NCI-H1105 treated with DMSO at 0.1 percent for 48 hours (cell line): ENCODE measurements at places on chromosomes 11 and 22.
A peak's percentile ranks its signal among the peaks of the same experiment; 100 is the strongest.

DNA sequence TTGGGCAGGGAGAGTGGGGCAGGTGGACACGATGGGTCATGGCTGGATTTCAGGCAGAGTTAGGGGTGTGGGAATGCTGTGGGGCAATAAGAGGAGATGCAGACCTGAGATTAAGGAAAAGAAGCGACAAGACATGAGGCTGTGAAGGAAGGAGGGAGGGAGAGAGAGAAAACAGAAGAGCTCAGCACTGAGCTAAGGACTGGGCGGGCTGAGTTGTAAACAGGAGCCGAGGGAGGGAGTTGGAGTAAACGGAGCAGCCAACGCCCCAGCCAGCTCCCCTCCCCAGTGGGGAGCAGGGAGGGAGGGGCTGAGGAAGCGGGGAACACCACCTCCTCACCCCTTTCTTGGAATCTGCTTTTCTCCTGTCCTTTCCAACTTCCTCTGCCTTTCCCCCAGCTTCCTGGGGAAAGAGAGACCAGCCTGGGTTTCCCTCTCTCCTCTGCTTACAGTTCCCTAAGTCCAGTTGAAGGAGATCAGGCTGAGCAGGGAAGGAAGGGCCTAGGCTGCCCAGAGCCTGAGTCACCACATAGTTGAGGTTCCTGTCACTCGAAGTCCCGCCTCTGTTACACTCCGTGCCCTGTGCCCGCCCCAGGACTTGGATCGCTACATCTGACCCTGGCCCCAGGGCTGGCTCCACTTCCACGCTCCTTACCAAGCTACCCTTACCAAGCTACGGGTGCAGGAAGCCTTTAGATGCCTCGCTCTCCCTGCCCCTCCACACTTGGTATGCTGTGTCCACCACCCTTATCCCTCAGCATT is 6.7 kb upstream of the AHNAK start:
- no peak for DNase-seq

DNA sequence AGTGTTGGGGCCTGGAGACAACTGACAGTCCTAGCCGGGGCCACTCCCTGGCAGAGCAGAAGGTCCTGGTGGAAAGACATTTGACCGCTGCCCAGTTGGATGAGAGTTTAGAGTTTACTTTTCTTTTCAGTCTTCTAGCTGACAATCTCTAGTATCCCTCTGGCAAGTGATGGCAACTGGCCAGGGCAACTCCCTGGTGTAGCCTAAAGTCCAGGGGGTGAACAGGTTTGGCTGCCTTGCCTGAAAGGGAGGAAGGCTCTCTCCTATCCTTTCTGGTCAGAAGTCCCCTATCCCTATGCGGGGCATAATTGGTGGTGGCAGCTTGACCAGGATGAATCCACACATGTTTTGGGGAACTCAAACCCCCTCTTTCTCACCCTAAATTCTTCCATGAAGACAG is 16.8 kb upstream of the MSANTD2 start:
- DNase-seq, result no peak

- DNase-seq, result peak; percentile 89
These were observed at the start of gene BACE1 for GRCh38 chr11:117316197-117316961. Gene BACE1, minus strand, starts transcription at chr11:117316256. Its CDS starts 461 bp downstream, at chr11:117315795.

- DNase-seq, result no peak
These were observed 23.5 kb downstream of the RRM1 start for GRCh38 chr11:4118107-4118506.

DNA sequence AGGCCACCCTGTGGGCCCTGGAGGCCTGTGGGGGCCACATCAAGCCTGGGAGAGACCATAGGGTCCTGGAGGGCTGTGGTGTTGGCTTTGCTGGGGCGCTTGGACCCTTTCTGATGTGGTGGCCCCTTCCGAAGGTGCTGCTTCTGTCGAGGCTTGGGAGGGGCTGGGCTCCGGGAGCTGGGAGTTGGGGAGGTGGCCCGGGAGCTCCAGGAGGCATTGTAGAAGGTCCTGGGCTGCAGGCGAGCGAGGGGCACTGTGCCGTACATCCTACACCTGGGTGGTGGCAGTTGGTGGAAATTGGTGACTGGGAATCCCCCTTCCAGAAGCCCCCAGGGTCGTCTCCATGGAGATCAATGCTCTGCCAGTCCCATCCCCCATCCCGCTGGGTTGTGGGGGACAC is 2.6 kb downstream of the PLA2G3 start:
- DNase-seq, result no peak

DNA sequence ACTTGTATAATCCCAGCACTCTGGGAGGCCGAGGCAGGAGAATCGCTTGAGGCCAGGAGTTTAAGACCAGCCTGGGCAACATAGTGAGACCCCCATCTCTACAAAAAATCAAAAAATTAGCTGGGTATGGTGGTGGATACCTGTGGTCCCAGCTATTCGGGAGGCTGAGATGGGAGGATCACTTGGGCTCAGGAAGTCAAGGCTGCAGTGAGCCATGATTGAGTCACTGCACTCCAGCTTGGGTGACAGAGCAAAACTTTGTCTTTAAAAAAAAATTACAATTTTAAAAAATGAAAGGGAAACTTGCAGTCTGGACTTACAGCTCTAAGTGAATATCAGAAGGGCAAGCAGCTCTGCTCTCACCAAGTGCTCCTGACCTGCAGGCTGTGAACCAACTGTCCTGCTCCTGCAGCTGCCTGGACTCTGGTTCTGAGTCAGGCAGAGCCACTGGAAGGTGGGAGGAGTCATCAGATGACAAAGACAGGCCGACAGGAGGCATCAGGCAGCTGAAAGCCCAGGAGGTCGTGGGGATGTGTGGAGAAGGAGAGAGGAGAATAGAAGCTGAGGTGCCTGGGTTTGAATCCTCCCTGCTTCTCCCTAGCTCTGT is 9.6 kb downstream of the SMTNL1 start:
- no peak for DNase-seq

- no peak for DNase-seq
These were observed 17.8 kb downstream of the MB start for GRCh38 chr22:35599364-35599763.

GRCh38 chr22:48836673-48837340 is 990.9 kb downstream of the BRD1 start:
- no peak for DNase-seq

DNA sequence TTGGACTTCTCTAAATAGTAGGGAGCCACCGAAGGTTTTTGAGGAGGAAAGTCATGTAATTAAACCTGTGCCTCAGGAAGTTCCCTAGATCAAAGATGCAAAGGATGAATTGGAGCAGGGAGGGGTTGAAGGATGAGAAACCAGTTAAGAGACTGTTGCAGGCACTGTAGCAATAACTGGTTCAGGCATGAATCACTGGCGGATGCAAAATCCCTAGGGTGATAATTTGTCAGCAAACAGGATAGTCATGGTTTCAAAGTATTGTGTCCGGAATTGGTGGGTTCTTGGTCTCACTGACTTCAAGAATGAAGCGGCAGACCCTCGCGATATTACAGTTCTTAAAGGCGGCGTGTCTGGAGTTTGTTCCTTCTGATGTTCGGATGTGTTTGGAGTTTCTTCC is 19.9 kb downstream of the TRIOBP start:
- DNase-seq, result no peak

DNA sequence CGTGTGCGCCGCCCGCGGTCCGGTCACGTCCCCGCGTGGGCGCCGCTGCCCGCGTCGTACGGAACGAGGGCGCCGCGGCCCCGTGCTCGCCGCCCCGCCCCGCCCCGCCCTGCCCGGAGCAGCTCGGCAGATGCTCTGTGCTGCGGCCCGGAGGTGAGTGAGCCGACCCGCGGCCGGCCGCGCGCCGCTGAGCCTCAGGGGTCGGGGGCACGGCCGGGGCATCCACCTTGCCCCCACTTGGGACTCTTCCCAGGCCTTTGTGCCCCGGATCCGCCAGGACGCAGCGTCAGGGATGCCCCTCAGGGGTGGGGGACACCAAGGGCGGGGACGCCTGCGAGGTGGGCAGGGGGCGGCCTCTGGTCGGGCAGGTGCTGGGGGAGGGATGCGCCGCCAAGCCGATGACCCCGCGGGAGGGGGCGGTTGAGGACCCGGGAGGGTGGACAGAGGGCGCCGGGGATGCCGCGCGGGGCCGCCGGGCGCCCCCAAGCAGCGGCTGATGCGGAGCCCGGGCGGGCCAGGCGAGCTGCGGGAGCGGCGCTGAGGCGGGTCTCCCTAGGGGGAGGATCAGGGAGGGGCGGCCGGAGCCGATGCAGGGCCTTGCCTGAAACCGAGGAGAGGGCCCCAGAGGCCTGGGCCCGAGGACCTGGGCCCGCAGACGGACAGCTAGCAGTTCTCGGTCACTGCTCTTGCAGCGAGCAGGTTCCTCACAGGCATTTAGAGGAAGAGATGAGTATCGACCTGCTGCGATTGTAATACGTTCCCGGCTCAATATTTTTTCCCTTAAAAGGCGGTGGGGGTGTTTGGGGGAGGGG is at the start of gene GNAZ:
TSS of gene GNAZ (plus strand) at position 102 of the 812 bp plus-strand sequence. CDS start 25,177 bp downstream, outside the sequence.
- DNase-seq, result peak; percentile 31

- peak; percentile 86 for DNase-seq
These were observed 5.9 kb downstream of the CADM1 start for GRCh38 chr11:115498354-115498753.

- no peak for DNase-seq
These were observed 446.2 kb downstream of the TBC1D22A start for GRCh38 chr22:47208630-47209029.

DNA sequence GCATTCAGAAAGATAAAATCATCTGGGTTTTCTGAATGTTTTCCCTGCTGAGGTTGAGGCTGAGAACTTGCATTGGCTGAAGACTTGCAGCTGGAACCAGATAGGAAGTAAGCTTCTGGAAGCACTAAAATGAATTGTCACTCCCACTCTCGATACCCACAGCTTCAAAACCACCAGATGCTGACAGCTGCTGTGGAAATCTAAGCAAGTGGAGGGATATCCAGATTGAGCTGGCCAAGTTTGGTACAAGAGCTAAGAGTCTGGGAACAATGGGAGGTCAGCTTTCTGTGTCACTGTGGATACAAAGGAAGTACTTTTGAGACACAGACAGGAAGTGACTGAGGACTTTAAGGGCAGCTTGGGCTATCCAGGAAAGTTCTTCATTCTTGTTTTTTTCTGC is 51.3 kb upstream of the CD44 start:
- no peak for DNase-seq

DNA sequence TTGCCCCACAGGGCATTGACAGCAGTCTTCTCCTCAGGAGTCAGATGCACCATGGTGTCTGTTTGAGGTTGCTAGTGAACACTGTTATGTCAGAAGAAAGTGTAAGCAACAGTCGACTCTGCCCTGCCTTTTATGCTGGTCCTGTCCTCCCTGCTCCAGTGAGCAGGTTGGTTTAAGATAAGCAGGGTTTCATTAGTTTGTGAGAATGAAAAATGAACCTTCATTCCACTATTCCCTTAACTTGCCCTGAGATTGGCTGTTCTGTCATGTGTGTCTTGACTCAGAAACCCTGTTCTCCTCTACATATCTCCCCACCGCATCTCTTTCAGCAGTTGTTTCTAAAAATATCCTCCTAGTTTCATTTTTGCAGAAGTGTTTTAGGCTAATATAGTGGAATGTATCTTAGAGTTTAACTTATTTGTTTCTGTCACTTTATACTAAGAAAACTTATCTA is at the start of gene HBD:
TSS of gene HBD (minus strand) at position 103 of the 454 bp plus-strand sequence. CDS start at position 53, 50 bp downstream.
- no peak for DNase-seq

DNA sequence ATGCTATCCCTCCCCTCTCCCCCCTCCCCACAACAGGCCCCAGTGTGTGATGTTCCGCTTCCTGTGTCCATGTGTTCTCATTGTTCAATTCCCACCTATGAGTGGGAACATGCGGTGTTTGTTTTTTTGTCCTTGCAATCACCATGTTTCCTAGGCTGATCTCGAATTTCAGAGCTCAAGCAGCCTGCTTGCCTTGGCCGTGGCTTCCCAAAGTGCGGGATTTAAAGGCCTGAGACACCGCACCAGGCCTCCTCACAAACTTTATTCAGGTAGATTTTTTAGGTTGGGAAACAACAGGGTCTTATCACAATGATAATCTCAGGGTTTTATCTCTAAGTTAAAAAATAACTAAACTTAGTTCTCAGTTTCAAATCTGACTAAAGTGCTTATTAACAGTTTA is 125.4 kb downstream of the LUZP2 start:
- DNase-seq, result no peak

DNA sequence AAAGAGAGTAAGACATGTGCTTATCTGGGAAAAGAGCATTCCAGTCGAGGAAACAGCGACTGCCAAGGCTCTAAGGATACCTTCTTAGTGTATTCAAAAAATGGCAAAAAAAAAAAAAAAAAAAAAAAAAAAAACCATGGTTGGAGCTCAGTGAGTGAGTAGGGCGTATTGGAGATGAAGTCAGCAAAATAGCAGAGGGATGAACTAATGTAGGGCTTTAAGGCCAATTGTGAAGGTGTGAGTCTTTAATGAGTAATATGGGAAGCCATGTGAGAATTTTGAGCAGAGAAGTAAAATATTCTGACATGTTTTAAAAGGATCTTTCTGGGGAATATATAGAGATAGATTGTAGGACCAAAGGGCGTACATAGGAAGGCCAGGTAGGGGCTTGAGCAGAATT is 498.6 kb upstream of the ISX start:
- no peak for DNase-seq
